ENCODE measurements at places on chromosomes 11 and 22. TPM values are rescaled to one million over a fixed set of nuclear protein-coding genes. Genes with fewer than 3 reads are reported as not detected.

The CARD18 gene
- total RNA-seq = not detected

The PGGHG gene
- 22.3 TPM for total RNA-seq

The OR4D6 gene
- not detected for total RNA-seq

The IGSF22 gene
- total RNA-seq = 0.13 TPM

The KIRREL3 gene
- total RNA-seq = 3.9 TPM

The IFTAP gene
- 25.4 TPM for total RNA-seq
